Fibroblast of skin of right quadriceps (primary cell): ENCODE measurements at places on chromosomes 3 and 15.

GRCh38 chr3:19769694-19770093 is 164.3 kb downstream of the EFHB start:
- DNase-seq: no peak

DNA sequence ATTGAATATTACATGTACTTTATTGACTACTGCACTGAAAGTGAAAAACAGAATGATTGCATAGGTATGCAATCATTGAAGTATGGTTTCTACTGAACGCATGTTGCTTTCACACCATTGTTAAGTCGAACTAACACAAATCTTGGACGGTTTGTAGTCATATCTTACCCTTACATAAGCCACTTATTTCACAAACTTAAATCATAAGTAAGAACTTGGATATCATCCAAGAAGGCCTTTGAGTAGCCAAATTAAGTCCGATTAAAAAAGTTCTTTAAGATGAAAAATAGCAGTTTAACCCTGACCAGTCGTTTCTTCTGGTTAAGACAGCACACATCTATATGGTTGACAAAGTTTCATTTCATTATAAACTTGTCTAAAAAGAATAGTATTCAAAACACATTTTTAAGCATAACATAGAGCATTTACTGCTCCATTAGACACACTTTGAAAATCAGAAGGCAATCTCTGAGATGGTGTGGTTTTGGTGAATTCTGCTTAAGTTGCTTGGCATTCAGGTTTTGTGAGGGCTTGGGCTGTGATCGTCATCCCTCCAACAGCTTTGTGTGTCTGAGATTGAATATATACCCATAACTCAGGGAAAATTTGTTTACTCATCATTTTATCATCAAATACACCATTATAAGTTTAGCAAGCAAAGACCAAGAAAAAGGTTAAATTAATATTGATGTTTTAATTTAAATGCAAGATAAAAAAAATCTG is 92.2 kb downstream of the NFKBIZ start:
- DNase-seq: peak; percentile 52

- peak; percentile 25 for DNase-seq
Measured at GRCh38 chr3:133130168-133130567, 92.0 kb downstream of the TMEM108 start.

DNA sequence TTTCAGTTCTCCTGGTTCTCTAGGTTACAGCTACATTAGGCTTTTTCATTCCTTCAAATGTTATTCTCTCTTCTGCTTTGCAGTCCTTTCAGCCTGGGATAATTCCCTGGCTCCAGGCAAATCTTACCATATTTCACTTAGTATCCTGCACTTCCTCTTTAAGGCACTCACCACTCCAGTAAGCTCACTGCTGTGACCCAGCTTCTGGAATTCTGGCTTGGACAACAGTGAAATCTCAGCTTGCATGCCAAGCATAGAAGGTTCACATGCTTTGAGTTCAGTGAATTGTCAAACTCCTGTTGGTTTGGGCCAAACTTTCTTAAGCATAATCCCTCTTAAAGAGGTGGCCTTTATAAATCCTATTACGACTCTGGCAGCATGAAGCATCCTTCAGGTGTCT is 69.4 kb downstream of the SCN10A start:
- DNase-seq: no peak

DNA sequence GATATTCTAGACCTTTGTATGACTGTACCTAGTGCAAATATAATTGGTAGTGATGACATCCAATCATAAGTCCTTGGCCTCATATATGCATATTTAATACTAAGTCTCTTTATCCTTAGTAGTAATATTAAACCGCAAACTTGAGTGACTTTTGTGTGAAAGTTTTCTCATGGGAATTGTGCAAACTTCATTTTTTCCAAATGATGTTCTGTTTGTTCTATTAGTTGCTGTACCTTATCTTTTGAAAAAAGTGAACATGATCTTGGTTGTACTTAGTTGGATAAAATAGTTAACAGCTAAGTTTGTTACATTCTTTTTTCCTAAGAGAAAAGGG is 43.2 kb downstream of the TMEM45A start:
- no peak for DNase-seq

GRCh38 chr15:53522991-53523390 is 236.5 kb downstream of the WDR72 start:
- no peak for DNase-seq

GRCh38 chr3:39134305-39134704 is 19.1 kb downstream of the CSRNP1 start:
- no peak for DNase-seq

GRCh38 chr3:141425523-141426233 is 57.4 kb downstream of the ZBTB38 start:
- peak; percentile 56 for DNase-seq

DNA sequence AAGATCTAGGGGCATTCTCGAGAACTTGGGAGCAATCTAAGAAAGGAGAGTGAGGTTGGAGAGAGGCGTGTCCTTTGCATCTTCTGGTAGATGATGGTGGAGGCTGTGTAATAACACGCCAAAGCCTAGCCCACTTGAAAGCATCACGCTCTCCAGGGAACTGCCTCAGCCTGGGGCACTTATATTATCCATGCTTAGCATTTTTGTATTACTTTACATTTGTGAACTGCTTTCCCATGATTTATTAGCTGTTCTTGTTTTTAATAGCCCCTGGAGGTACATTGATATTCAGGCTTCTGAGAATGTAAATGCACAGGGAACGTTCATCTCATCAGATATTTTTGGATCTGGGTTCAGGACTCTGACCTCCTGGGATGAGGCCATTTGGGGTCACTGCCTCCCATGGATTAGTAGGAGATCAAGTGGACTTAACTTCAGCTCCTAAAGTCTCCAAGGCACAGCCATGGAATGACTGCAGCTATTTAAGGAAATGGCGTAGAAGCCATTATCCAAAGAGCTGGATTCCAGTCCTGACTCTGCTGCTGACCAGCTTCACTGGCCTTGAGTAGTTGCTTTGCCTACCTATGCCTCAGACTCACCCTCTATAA is 124.9 kb downstream of the LPP start:
- DNase-seq: no peak

DNA sequence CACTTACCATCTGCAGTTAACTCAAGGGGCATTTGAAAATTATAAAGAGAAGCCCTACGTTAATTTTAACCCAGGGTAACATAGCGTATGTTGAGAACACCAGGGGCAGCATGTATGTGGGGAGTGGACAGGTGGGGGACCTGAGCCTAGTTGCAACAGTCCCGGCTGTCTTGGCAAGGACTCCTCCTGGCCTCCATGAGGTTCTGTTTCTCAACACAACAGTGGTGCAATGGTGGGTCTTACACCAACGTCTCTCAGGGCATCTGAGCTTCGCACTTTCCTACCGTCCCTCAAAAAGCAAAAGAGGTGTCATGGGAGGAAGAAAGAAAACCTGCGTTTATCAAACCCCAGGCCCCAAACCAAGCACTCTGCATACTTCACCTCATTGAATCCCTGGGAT is 50.6 kb downstream of the MGLL start:
- DNase-seq: no peak

DNA sequence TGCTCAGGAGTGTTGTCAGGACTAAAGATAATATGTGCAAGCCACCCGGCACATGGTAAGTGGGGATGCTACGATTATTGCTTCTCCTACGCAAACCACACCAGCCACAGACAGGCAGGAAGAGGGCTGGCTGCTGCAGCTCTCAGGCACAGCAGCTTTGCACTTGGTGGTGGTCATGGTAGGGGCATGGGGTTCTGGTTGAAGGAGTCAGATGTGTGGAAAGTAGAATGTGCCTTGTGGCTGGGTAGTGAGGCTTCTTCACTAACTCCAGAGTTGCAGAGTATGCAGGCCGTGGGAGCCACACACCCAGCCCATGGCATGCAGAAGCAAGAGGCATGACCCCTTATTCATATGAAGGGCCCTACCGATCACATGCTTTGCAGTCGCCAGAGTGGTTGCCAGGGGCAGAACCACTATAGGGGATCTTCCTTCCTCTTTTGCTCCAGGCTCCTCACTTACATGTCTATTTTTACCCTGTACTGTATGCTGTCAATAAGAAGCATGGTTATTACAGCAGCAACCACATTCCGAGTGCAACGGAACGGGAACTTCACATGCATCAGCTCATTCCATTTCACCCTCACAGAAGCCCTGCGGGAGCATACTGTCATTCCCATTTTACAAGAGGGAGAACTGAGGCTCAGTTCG is 59.2 kb upstream of the HERC1 start:
- DNase-seq: no peak

DNA sequence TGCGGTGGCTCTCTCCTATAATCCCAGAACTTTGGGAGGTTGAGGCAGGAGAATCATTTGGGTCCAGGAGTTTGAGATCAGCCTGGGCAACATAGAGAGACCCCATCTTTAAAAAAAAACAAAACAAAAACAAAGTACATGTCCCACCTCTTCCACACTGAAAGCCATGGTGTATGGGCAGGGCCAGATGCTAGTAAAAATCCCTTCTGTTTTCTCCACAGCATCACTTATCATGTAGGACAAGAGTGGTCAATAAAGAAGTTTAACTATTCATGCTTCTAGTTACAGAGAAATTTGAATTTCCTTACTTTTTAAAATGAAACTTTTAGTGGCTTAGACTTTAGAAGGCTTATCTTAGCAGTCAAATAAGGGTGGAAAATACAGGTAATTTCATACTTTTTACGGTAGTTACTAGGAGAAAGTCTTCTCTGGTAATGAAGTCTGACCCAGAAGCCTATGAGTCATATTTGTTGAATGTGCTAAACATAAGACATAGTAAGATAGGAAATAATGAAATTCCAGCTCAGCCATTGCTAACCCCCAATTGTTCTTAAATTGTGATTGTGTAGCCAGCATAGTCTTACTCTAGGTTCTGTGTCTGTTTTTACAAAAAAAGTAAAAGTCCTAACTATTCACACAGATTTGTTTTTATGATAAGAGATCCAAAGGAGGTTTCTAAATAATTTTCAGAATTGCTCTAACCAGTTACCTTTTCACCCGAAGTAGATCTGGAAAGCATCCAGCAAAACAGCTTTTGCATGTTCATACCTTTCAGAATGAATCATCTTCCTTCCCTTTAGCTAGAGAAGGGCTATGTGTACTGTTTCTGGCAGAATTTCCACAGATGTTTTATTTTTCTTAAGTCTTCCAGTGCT is 16.4 kb upstream of the ZNF609 start:
- DNase-seq: peak; percentile 90

DNA sequence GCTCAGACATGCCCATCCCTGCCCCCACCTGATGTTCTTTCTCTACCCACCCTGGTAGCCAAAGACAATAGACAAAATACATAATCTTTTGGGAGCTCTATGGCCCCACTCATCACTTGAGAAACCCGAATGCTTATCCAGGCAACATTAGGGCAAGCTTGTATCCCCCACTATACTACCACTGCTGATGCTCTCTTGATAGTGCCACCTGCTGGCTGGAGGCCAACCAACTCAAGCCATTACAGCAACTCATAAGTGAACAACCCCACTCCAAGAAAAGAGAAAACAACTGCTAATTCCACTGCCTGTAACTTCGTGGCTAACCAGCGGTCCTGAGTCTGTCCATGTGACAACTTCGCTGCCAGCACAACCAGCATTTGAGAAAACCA is 342.5 kb upstream of the TGFBR2 start:
- no peak for DNase-seq

- DNase-seq: no peak
Measured at GRCh38 chr3:184659797-184660301, 52.0 kb downstream of the MAGEF1 start.

- DNase-seq: no peak
Measured at GRCh38 chr15:63414474-63415120, 33.0 kb upstream of the CA12 start.

GRCh38 chr3:171845481-171846284 is 2.5 kb downstream of the TMEM212 start:
- DNase-seq: no peak

DNA sequence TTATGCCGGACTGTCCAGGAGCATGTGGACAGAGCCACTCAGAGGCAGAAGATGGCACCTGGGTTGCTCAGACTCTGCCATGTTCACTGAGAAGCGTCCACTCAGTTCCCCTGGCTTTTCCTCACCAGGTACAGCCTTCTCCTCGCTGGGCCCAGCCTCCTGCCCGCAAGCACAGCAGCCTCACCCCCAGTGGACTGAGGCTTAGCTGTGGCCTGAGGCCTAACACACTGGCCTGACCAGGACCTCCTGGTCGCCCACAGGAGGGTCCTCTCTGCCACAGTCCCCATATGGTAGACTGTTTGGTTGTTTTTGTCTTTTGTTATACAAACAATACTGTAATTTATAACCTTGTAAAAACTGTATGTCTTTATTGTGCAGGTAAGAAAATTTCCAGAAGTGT is 15.5 kb downstream of the HTR3C start:
- DNase-seq: no peak

- DNase-seq: peak; percentile 69
Measured at GRCh38 chr3:189355481-189356201, 183.9 kb downstream of the TPRG1 start.

- DNase-seq: no peak
Measured at GRCh38 chr3:66280304-66280703, 59.5 kb downstream of the SLC25A26 start.

- DNase-seq: no peak
Measured at GRCh38 chr15:64621056-64621455, 154.3 kb downstream of the RBPMS2 start.

GRCh38 chr3:101879102-101879501 is 29.8 kb downstream of the NFKBIZ start:
- DNase-seq: no peak

GRCh38 chr3:45741742-45742460 is 52.7 kb downstream of the SACM1L start:
- DNase-seq: no peak

GRCh38 chr3:8298021-8298954 is 203.3 kb upstream of the LMCD1 start:
- no peak for DNase-seq

DNA sequence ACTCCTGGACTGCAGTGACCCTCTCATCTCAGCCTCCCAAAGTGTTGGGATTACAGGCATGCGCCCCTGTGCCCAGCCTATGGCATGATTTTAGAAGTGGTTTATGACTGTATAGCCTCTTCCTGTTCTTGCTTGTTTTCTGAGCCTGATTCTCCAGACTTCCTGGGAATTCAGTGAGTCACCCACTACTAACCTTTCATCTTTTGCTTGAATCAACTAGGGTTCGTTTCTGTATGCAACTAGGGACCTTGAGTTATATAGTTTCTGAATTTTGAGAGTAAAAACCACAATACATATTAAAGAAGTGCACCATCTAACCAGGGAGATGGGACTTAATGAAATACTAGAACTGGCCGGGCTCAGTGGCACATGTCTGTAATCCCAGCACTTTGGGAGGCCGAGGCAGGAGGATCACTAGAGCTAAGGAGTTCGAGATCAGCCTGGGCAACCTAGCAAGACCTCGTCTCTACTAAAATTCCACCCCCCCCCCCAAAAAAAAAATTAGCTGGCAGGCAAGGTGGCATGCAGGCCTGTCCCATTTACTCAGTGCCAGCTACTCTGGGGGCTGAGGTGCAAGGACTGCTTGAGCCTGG is 76.0 kb downstream of the ZNF609 start:
- peak; percentile 85 for DNase-seq

- DNase-seq: no peak
Measured at GRCh38 chr3:178736300-178736699, 200.1 kb downstream of the KCNMB2 start.

- peak; percentile 7 for DNase-seq
Measured at GRCh38 chr3:4493941-4494894, 1.1 kb downstream of the ITPR1 start.

- peak; percentile 62 for DNase-seq
Measured at GRCh38 chr3:177041021-177041729, 156.1 kb downstream of the TBL1XR1 start.
